Tibial nerve (tissue), 4 donors: ENCODE measurements at places on chromosomes 11 and 22. TPM values are rescaled to one million over a fixed set of nuclear protein-coding genes. Genes with fewer than 3 reads are reported as not detected.

DNA sequence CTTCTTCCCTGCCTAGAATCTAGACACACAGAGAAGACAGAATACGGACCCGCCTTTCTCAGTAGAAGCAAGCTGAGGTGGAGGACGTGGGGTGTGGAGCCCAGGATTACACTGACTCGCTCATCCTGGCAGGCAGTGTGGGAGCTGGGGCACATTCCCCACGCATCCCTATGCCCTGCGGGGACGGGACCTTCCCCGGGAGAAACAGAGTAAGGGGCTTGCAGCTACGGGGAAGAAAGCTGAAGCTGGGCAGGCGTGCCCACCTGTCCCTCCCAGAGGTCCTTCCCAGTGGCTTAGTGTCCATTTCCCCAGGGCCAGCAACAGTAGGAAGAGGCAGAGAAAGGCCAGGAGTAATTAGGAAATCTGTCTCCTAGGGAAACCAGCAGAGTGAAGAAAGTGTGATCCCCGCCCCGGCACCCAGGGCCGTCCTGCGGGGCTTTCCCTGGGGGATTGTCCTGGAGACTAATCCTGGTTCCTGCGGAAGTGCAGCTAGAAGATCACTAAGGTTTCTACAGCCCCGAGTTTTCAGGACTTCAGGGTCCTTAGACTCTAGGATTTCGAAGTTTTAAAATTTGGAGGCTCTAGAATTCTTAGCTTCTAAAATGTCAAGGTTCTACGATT is 7.8 kb downstream of the DNAJB13 start:
- no peaks in the 10 kb centered on the region for H3K4me1 ChIP-seq
- DNase-seq, result no peak
- no peak overlapping the region for H3K4me3 ChIP-seq
- H3K27ac ChIP-seq, result no peak overlapping the region
- H3K36me3 ChIP-seq, result no peaks in the 10 kb centered on the region
- H3K27me3 ChIP-seq, result no peaks in the 10 kb centered on the region

CLCF1 gene
- 23.1 TPM for total RNA-seq

- no peaks in the 10 kb centered on the region for H3K27me3 ChIP-seq
- no peak overlapping the region for H3K27ac ChIP-seq
- DNase-seq, result no peak
- H3K4me1 ChIP-seq, result no peaks in the 10 kb centered on the region
These were observed 42.5 kb downstream of the ARRB1 start for GRCh38 chr11:75308986-75309385.

DNA sequence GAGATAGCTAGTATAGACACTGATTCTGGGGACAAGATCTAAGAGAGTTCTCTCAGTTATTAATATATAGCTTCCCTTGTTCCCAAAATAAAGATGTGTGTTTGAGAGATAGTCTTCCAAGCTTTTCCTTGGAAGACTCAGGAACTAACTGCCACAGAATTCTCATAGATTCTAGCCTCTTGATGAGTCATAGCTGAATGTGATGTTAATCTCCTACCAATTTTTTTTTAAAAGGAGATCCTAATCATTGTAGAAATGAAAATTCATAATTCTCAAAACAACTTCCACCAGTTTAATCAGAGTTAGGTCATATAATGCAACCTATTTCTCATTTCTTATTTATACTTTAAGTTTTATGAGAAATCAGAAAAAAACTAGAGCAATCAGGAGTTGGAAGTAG is 148.8 kb downstream of the JRKL start:
- no peaks in the 10 kb centered on the region for H3K4me1 ChIP-seq
- no peaks in the 10 kb centered on the region for H3K27me3 ChIP-seq

MRGPRF gene
- 41.3 TPM for total RNA-seq

- H3K27me3 ChIP-seq, result no peaks in the 10 kb centered on the region
- H3K4me3 ChIP-seq, result no peak overlapping the region
- H3K4me1 ChIP-seq, result peaks cover 7% of the 10 kb centered on the region
- H3K36me3 ChIP-seq, result no peaks in the 10 kb centered on the region
- DNase-seq, result no peak
These were observed 61.5 kb upstream of the EED start for GRCh38 chr11:86182976-86183584.

DNA sequence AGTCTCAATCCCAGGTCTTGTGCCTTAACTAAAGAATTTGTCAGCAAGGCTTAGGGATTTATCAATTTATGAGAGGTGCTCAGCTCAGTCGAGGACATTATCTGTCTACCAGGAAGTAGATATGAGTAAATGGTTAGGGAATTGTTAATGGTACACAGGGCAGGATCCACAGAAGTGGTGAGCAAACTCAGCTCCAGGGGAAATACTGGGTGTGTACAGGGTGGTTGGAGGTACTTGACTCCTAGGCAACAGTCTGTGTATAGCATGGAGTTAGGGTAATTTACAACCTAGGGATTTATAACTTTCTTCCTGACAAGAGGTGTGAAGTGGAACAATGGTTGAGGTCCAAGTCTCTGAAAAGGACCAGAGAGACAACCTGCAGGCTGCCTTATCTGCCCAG is 123.4 kb upstream of the OR9Q1 start:
- H3K27me3 ChIP-seq, result no peaks in the 10 kb centered on the region
- H3K36me3 ChIP-seq, result no peaks in the 10 kb centered on the region
- no peaks in the 10 kb centered on the region for H3K4me1 ChIP-seq
- H3K4me3 ChIP-seq, result no peak overlapping the region
- H3K27ac ChIP-seq, result no peak overlapping the region

IGLL1 gene
- not detected for total RNA-seq

- no peaks in the 10 kb centered on the region for H3K4me1 ChIP-seq
- DNase-seq, result no peak
- no peak overlapping the region for H3K4me3 ChIP-seq
- H3K36me3 ChIP-seq, result no peaks in the 10 kb centered on the region
These were observed 1046.7 kb downstream of the DLG2 start for GRCh38 chr11:84580428-84580827.

GRCh38 chr11:106585061-106585460 is 433.2 kb downstream of the GUCY1A2 start:
- H3K4me3 ChIP-seq, result no peak overlapping the region
- no peaks in the 10 kb centered on the region for H3K4me1 ChIP-seq
- no peaks in the 10 kb centered on the region for H3K36me3 ChIP-seq

- no peaks in the 10 kb centered on the region for H3K4me1 ChIP-seq
- H3K36me3 ChIP-seq, result no peaks in the 10 kb centered on the region
- DNase-seq, result no peak
These were observed 119.1 kb upstream of the NCAM1 start for GRCh38 chr11:112842151-112842550.

DNA sequence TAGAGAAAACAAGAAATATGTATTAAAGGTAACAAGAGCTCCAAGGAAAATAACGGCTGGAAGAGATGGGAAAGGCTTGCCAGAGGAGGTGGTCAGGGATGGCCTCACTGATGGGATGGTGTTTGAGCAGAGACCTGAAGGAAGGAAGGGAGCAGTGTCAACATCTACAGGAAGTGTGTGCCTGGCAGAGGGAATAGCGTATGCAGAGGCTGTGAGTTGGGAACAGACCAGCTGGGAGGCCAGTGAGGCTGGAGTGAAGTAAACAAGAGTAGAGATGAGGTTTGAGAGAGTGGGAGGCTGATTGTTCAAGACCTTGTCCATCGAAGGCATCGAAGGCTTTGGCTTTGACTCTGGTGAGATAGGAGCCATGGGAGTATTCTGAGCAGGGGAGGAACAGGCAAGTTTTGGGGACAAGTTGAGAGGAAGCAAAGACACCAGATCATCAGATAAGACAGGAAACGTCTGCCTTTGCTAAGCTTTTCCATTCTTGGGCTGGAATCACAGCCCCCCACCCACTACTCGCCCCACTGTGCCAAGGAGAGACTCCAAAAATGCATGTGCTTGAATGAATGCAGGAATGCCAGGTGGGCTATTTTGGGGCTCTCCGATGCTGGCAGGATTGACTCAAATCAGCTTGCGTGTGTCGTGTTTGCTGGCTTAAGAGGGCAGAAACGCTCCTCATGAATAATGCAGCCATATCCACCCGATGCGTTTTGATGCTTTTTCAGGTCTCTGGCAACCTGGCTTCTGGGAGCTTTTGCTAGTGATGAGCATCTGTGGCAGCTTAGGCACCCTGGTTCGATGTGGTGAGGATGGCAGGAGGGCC is 7.2 kb downstream of the SGSM1 start:
- H3K27me3 ChIP-seq, result no peaks in the 10 kb centered on the region
- no peaks in the 10 kb centered on the region for H3K4me1 ChIP-seq
- DNase-seq, result no peak
- H3K4me3 ChIP-seq, result no peak overlapping the region
- H3K27ac ChIP-seq, result no peak overlapping the region

DNA sequence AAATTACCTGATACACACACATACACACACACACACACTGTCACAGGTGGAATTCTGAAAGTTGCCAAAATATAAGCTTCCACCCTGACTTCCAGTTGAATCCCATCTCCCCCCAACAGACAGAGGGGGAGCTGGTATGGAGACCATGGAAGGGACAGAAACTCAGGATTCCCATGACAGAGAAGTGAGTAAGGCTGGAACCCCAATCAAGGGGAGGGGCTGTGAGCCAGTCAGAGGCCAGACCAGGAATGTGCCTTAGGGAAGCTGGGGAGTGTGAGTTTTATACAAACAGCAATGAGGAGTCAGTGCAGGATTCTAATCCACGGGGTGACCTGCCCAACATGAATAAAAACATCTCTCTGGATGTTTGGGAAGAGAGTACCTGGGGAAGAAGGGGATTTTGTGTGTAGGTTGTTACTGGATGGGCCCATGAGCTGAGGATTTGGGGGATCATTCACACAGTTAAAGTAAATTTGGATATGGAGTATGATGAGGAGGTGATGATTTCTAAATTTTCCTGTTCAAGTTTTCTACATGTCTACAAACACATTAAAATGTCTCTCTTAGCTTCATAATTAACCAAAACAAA is 38.7 kb upstream of the TOP3B start:
- DNase-seq, result no peak
- no peaks in the 10 kb centered on the region for H3K36me3 ChIP-seq
- H3K27me3 ChIP-seq, result no peaks in the 10 kb centered on the region
- no peak overlapping the region for H3K4me3 ChIP-seq
- no peak overlapping the region for H3K27ac ChIP-seq

ENTHD1 gene
- 0.42 TPM for total RNA-seq
